ENCODE measurements at places on chromosomes 1 and 21. TPM values are rescaled to one million over a fixed set of nuclear protein-coding genes. Genes with fewer than 3 reads are reported as not detected.

The CR1L gene
- polyA plus RNA-seq, result not detected

DNA sequence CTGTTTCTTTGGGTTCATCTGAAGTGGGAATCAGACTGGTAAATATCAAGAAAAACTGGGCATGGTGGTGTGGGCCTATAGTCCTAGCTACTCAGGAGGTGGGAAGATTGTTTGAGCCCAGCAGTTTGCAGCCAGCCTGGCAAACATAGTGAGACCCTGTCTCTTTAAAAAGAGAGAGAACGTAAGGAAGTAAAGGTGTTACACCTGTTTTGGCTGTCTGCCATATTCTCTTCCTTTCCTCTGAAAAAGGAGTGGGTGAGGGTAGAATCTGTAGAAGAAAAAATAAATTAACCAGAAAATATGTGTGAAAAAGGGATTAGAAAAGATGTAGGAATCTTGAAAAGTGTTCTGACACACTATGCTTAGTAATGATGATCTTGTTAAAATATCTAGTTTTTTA, 20.0 kb downstream of the AHCYL1 start:
- no peak for DNase-seq

- no peak for DNase-seq
These were observed 48.3 kb upstream of the LAMC2 start for GRCh38 chr1:183137782-183138181.

GRCh38 chr1:15246960-15247614, at the start of gene FHAD1:
Gene FHAD1 (plus strand): TSS chr1:15247223. CDS start chr1:15251785, 4,562 bp downstream.
- peak; percentile 58 for DNase-seq

GRCh38 chr1:91555074-91555730, 54.6 kb downstream of the CDC7 start:
- no peak for DNase-seq

The RGS18 gene
- 49.0 TPM for polyA plus RNA-seq

- no peak for DNase-seq
These were observed 7.1 kb upstream of the IKBKE start for GRCh38 chr1:206463137-206463536.

The MEGF6 gene
- polyA plus RNA-seq, result 0.39 TPM

The RBP7 gene
- 340 TPM for polyA plus RNA-seq

- no peak for DNase-seq
These were observed 409 bp upstream of the HIVEP3 start for GRCh38 chr1:41919131-41919530.

DNA sequence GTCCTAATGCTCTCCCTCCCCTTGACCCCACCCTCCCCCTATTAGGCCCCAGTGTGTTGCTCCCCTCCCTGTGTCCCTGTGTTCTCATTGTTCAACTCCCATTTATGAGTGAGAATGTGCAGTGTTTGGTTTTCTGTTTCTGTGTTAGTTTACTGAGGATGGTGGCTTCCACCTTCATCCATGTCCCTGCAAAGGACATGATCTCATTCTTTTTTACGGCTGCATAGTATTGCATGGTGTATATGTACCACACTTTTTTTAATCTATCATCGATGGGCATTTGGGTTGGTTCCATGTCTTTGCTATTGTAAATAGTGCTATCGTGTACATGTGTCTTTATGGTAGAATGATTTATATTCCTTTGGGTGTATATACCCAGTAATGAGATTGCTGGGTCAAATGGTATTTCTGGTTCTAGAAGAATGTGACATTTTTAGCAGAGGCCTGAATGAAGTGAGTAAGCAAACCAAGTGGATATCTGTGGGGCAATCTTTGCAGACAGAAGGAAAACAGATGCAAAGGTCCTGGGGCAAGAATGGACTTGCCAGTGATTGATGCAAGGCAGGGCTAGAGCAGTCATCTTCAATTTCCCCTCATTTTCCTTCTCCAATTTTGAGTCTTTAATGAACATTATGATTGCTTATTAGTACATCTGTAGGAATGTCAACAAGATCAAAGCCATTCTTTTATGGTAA, 50.2 kb downstream of the UBE4B start:
- DNase-seq, result no peak

DNA sequence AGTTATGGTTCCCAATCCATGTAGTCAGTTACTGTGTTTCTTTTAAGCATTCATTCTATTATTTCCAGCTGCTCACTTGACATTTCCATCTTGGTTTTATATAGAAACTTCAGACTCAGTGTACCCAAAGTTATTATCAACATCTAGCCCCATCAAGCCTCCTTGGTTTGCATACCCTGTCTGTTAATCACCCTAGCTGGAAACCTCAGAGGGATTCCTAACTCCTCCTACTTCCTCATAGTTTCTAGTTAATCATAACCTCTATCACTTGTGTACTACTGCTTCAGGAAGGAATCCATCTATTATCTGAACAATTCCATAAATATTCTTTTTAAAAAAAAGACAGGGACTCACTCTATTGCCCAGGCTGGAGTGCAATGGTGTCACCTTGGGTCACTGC, 293.3 kb downstream of the SDCCAG8 start:
- no peak for DNase-seq

- DNase-seq, result no peak
These were observed 22.0 kb downstream of the COL6A1 start for GRCh38 chr21:46003575-46004007.

DNA sequence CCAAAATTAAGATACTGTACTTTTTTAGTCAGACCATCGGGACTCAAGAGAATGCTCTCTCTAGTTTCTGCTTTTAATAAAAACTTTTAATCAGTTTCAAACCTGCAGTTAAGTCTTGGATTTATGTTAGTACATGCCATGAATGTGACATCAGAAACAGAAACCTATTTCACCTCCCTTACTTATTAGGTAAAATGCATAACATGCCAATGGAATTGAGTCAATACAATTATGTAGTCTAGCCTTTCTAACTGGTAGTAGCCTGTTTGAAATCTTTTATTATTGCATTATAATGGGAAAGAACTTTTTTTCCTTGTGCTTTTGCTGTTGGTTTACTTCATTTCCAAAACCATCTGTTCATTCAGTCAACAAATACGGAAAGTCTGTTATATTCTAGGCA, 4.8 kb downstream of the PHACTR4 start:
- no peak for DNase-seq

DNA sequence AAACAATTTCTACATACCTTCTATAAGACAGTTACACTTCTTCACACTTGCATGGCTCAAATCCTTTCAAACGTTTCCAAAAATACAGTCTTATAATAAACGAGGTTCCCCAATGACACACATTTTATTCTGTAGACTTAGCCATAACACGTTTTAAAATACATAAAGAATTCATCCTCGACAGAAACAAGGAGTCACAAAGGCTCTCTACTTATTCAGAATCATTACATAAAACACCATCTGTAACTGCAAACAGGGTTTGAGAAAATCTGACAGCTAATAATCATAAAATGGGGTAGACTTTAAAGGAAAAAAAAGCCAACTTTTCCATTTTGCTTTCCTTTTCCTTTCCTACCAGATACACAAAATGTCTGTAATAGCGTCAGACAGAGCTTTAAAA, 1.8 kb downstream of the PIK3R3 start:
- no peak for DNase-seq

DNA sequence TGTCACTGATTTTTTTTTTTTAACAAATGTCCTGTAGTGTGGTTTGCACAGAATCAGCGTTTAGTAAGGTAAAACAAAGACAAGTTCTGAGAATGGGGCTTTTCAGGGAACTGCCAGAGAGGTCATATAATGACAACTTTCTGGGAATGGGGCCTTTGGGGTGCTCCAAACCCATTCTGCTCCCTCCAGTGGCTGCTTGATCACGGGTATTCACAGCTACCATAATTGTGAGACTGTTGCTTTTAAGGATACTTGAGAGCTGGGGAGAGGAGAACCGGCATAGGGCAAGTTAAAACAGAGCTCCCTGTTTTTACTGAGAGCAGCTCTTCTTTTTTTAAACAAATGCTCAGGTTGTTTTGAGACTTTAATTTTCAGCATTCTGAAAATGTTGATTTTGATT, 48.2 kb downstream of the CYP2J2 start:
- DNase-seq, result no peak

DNA sequence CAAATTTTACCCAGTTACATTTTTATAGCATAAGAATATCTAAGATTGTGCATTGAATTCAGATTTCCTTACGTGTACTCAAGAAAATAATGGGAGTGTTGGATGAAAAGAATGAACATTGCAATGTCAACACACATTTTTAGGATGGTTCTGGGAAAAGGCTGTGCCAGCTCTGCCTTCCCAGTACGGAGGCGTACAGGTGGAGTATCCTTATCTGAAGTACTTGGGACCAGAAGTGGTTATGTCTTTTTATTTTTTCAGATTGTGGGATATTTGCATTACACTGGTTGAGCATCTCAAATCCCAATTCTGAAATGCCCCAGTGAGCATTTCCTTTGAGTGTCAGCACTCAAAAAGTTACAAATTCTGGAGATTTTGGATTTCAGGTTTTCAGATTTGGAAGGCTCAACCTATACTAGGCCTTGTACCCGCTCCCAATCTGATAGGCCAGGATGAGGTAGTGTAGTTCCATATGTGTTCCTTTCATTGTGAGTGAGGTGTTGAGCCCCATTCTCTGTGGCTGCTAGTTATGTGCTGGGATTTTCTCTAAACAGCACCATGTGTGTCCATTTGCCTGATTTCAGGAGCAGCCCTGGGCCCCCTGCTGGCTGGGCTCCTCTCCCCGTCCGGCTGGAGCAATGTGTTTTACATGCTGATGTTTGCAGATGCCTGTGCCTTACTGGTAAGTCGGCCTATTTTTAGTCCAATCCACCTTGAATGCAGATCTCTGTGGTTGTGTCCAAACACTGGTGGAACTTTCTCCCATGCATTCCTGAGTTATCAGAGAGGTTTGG, 60.8 kb downstream of the SLC37A1 start:
- DNase-seq, result no peak

DNA sequence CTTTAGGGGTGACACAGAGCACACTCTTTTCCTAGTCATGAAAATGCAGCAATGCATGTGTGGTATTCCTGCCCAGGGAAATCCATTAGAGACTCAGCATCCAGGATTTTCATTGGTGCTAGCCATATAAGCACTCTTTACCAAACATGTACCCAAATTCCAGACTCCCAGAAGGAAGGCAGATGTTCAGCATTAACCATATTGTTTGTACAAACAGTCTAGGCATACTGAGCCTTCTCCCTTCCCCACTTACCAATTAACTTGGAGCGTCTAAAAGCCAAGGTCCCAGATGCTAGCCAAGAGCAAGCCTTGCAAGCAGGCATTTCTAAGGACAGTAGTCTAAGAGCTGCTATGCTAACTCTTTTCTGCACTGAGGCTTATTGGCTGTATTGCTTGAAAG, 27.9 kb downstream of the ZBED6 start:
- no peak for DNase-seq

DNA sequence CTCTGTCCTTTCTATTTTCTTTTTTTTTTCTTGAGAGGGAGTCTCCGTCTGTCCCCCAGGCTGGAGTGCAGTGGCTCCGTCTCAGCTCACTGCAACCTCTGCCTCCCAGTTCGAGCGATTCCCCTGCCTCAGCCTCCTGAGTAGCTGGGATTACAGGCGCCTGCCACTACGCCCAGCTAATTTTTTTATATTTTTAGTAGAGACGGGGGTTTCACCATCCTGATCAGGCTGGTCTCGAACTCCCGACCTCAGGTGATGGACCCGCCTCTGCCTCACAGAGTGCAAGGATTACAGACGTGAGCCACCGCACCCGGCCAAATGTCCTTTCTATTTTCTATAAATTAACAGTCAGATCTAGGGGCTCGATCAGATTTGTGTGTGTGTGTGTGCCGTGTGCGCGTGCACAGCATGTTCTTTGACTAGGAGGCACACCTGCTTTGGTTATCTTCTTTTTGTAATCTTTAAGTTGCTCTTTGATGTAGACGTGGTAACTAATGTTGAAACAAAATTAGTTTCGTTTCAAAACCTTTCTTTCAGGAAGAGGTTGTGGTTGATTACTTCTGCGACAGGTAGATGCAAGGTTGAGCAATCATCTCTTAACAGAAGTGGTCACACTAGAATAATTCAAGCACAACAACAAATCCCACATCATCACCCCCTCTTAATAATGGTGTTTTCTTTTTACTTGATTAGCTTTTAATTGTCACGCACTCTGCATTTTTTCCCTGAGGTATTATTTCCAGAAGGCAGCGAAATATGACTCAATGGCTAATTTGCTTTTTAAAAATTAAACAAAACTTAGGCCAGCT, 779 bp upstream of the DEGS1 start:
- DNase-seq, result no peak

The CRYBG2 gene
- 0.39 TPM for polyA plus RNA-seq

The CD84 gene
- 14.5 TPM for polyA plus RNA-seq

DNA sequence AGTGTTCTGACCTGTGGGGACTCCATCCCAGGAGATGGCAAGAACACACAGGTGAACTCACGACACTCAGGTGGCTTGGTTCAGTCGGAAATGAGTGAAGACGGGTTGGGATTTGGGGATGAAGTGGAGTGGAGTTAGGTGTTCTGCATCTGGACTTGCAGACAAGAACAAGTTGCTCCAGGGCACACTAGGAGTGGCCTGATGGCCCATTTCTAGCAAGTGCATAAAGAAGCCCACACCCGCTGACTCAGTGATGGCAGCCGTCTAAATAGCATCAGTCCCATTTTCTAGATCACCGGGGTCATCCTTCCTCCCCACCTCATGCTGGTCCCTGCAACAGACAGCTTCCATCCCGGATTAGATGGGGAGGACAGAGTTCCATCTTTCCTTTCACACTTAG, 278.4 kb downstream of the C1orf94 start:
- DNase-seq, result no peak

DNA sequence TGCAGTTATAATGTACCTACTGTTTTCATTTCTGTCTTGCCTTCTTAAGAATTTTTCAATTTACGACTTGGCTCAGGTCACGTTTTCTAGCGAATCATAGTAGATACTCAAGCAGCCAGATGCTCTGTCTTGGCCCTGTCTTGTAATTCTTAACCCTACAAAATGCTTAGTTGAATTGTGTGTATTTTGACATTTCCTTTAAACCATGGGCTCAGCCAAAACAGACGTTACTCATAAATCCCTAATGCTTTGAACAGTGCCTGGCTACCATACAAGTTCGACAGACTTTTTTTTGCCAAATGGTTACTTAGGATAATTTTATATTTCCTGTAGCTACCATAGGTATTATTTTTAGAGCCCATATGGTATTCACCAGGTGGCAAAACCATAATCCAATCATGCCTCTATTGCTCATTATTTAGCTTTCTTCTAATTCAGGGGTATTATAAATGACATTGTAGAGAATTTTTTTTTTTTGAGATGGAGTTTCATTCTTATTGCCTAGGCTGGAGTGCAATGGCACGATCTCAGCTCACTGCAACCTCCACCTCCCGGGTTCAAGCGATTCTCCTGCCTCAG, 54.3 kb downstream of the KCNK1 start:
- DNase-seq, result no peak

DNA sequence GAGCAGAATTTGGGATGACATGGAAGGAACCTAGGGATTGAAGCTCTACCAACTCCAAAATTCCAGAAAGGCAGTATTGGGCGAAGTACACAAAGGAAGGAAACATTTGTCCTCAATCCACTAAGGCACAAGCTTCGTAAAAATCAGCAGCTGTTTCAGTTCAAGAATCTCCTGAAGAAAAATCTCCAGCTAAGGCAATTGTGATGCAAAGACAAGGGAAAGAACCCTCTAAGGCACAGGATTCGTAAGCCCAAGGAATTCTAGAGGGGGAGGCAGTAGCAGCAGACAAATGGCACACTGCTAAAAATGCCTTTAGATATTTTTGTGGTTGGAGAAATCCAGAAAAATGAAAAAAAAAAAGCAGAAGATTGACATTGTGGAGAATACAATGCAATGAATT, 64.5 kb upstream of the PLPPR5 start:
- no peak for DNase-seq

All from CD14-positive monocyte (primary cell).